Muscle of leg (tissue), 16 donors: ENCODE measurements at places on chromosomes 7 and 10. TPM values are rescaled to one million over a fixed set of nuclear protein-coding genes. Genes with fewer than 3 reads are reported as not detected.
A peak's percentile ranks its signal among the peaks of the same experiment; 100 is the strongest.

AGR2 gene
- polyA plus RNA-seq, result 12.8 TPM

GRCh38 chr7:100602889-100603725, 944 bp downstream of the PCOLCE start:
- peak; percentile 96 for DNase-seq

CFTR gene
- 0.37 TPM for polyA plus RNA-seq

DNA sequence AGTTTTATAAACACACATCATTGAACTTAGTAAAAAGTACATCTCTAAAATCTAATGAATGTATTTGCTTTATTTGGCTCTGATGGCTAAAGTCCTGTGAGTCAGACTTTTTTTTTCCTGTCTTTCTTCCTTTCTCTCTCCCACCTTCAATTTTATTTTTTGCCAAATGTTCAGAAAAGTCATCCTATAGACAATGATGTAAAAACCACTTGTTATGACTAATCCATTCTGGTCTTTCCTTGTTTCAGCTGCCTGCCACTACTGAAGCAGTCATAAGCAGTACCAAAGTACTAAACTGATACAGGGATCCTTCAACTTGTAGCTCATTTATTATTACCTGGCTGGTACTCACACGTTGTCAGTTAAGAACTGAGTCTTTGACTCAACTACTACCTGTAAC, 23.9 kb downstream of the HECTD2 start:
- DNase-seq, result no peak

- no peak for DNase-seq
These were observed 452.6 kb upstream of the ZMIZ1 start for GRCh38 chr10:78616125-78616695.

MSS51 gene
- 25.2 TPM for polyA plus RNA-seq

AKR1C4 gene
- polyA plus RNA-seq, result not detected

PDZD7 gene
- polyA plus RNA-seq, result 1.6 TPM

NPY4R2 gene
- polyA plus RNA-seq, result not detected

PBLD gene
- 4.7 TPM for polyA plus RNA-seq

MUC12 gene
- 0.56 TPM for polyA plus RNA-seq

DNA sequence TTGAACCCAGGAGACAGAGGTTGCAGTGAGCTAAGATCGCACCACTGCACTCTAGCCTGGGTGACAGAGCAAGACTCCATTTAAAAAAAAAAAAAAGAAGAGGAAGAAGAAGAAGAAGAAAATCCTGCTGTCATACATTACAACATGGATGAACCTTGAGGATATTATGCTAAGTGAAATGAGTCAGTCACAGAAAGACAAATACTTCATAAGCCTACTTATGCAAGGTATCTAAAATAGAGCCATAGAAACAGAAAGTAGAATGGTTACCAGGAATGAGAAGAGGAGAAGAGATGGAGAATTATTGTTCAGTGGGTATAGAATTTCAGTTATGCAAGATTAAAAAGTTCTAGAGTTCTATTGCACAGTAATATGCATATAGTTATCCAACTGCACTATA, 466.5 kb downstream of the PLXNA4 start:
- no peak for DNase-seq

- peak; percentile 85 for DNase-seq
These were observed 79.1 kb downstream of the PRTFDC1 start for GRCh38 chr10:24873281-24873683.

NUTM2E gene
- 0.99 TPM for polyA plus RNA-seq
